ENCODE measurements at places on chromosomes 12 and 14.

- DNase-seq: no peak
These were observed 229.5 kb downstream of the NAV3 start for GRCh38 chr12:78060186-78060585.

GRCh38 chr12:32586390-32586789, 92.7 kb upstream of the DNM1L start:
- DNase-seq: peak; percentile 48

- DNase-seq: no peak
These were observed 33.6 kb downstream of the HCAR2 start for GRCh38 chr12:122669397-122670070.

- DNase-seq: no peak
These were observed at the start of gene PTPRR for GRCh38 chr12:70920251-70920851. Gene PTPRR, minus strand, starts transcription at chr12:70920738. Its CDS starts 348 bp downstream, at chr12:70920390.

DNA sequence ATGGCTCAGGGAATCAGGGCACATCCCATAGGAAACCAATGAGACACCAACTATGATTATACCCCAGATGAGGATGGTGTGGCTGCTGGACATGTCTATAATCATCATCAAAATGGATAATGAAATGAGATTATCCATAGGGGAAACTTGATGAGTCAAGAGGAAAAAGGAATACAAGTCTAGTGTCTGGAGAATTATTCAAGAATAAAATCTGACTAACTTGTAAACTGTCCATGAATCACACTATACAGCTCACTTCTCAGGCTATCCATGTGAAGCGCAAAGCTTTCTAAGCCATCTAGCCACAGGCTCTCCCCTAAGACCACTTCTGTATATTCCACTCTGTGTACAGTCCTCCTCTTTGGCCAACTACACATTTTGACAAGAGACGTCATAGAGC, 52.5 kb downstream of the DUSP16 start:
- DNase-seq: no peak

GRCh38 chr12:121562488-121562887, 18.3 kb downstream of the KDM2B start:
- no peak for DNase-seq

- no peak for DNase-seq
These were observed 771.2 kb downstream of the FSCB start for GRCh38 chr14:43735932-43736331.

- peak; percentile 33 for DNase-seq
These were observed 127.3 kb downstream of the EFCAB11 start for GRCh38 chr14:89827265-89827664.

GRCh38 chr12:28872654-28873268, 276.3 kb upstream of the FAR2 start:
- DNase-seq: peak; percentile 66

DNA sequence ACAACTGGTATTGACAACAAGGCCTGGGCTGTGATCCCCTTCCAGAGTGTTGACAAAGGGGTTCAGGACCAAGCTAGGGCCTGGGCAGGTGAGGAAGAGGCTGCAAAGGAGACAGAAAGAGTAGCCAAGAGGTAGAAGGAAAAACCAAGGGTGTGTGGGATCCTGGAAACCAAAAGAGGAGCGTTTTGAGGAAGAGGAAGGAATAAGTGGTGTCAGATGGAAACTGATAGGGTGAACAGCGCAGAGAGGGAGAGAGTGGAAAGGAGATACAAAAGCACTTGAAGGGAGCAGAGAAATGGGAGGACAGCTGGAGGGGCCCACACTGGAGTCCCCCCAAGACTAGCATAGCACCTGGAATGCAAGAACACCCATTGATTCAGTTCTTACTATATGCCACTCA, 8.3 kb upstream of the HVCN1 start:
- DNase-seq: no peak

DNA sequence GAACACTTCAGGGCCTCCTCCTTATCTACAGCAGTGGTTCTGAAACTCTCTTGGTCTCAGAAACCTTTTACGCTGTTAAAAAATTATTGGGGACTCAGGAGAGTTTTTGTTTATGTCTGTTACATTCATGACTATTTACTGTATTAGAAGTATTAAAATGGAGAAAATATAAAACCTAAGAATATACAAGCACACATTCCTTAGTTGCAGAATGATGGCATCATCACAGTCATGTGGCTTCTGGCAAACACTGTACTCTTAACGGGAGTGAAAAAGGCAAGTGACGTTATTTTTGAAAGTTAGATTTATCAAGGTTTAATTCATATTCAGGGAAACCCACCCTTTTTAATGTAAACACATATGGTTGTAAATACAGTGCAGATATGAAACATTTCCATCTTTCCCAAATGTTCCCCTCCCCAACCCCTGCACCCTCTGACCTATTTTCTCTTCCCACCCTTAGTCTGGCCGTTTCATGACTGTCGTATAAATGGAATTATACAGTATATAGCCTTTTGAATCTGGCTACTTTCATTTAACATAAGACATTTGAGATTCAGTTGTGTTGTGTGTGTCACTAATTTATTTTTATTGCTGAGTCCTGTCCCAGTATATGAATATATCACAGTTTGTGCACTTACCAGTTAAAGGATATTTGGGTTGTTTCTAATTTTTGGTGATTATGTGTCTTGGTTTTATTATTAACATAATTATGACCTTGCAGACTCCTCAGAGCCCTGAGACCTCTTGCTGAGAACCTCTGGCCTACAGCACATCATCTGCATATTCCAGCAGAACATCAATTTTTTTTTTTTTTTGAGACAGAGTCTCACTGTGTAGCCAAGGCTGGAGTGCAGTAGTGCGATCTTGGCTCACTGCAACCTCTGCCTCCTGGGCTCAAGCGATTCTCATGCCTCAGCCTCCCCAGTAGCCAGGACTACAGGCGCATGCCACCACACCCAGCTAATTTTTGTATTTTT, 457.0 kb downstream of the PCNX1 start:
- no peak for DNase-seq

DNA sequence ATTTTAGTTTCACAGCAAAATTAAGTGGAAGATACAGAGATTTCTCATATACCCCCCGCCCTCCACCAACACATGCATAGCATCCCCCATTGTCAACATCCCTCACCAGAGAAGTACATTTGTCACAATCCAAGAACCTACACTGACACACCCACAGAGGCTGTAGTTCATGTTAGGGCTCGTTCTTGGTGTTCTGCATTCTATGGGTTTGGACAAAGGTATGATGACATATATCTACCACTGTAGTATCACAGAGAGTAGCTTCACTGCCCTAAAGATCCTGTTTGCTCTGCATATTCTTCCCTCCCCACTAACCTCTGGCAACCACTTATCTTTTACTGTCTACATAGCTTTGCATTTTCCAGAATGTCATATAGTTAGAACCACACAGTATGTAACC, 444.6 kb upstream of the DCN start:
- no peak for DNase-seq

DNA sequence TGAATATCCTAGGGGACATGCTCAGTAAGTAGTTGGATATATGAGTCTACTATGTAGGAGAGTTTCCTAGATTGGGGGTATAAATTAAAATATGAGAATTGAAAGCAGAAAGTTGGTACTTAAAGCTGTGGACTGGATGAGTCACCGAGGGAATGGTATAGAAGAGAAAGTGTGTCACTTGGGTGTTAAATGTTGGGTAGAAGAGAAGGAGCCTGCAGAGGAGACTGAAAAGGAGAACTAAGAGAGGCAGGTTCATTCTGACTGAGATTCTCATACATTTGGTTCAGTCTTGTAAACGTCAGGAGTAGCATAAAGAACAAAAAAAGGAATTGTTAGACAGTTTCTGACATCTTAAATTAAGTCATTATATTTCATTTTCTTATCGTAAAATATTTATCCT, 19.9 kb downstream of the LRRC9 start:
- DNase-seq: no peak

DNA sequence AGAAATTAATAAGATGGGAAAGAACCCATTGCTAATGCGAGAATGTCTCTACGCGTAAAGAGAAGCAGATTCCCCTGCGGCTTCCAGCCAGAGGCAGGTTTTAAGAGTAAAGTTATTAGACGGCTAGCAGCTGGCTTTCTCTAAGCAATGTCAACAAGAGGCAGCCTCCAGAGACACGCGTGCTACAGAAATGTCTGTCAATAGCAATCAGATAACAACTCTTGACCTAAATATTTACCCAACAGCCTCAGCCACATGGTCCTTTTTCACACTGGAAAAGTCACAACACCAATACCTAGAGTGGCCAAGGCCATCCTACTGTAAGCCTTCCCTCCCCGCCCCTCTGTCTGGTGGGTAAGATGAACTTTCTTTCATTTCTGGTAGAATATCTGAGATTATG, 146.0 kb upstream of the SFSWAP start:
- no peak for DNase-seq

DNA sequence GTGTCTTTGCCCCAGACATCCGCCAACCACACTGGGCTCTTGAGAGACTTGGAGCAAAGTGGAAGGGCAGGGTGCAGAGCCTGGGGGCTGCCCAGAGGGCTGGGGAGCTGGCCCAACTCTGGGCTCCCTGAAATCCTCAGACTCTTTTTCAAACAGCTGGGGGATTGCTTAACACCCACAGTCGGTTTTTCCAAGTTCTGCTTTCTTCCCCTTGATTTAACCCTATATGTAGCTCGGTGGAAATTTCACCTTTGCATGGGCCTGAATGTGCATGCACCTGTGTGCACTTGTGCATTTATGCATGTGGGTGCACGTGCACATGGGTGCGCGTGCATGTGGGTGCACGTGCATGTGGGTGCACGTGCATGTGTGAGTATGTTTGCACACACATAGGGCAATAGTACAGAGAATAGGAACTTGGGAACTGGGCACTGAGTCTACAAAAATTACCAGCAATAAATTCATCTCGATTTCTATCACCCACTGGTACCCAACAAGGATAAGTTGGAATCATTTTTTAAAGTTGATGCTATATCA, 52.3 kb upstream of the RFLNA start:
- DNase-seq: peak; percentile 51

DNA sequence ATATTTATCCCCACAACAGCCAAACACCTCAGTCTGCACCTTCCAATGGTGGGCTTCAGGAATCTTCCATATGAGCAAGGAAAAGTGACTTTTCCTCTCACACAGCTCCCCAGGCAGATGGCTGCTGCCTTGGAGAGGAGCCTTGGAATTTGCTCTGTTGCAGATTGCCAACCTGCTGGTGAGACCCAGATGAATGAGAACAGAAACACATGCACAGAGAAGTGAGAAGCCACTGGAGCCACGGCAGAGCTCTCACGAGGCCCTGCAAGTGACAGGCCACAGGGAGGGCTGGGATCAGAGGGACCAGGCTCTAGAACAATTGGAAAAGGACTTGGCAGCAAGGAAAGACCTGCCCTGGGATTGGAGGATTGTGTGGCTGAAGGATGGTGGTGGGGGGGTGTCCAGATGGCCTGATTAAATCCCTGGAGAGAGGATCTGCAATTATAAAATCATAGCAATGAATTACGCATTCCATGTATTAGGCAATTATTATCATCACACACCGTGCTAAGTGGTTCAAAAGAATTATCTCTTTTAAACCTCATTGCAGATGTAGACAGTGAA, 84.9 kb upstream of the PWP1 start:
- DNase-seq: no peak

- DNase-seq: no peak
These were observed 2.4 kb upstream of the CALCOCO1 start for GRCh38 chr12:53729644-53730043.

- DNase-seq: no peak
These were observed 153.7 kb downstream of the CEP128 start for GRCh38 chr14:80787876-80788275.

DNA sequence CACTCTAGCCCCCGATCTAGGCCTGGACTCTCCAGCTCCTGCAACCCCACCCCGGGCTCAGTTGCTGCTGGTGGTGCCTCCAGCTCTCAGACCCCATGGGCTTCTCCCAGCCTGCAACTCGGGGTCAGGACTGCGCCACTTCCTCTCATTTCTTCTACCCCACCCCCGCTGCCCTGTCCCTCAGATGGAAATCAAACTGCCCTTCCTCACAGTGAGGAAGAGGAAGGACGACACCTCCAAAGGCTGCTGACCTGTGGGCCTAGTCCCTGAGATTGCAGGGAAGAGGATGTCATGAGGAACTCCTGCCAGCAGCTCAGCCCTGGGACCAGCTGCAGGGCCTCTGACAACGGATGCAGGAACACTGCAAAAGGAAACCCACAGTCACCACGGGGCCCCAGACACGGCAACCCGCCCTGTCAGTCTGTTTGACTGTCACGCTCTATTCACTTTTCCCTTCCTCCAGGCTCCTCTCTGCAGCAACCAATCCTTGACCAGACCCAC, 29.3 kb upstream of the PNMA1 start:
- DNase-seq: peak; percentile 98

DNA sequence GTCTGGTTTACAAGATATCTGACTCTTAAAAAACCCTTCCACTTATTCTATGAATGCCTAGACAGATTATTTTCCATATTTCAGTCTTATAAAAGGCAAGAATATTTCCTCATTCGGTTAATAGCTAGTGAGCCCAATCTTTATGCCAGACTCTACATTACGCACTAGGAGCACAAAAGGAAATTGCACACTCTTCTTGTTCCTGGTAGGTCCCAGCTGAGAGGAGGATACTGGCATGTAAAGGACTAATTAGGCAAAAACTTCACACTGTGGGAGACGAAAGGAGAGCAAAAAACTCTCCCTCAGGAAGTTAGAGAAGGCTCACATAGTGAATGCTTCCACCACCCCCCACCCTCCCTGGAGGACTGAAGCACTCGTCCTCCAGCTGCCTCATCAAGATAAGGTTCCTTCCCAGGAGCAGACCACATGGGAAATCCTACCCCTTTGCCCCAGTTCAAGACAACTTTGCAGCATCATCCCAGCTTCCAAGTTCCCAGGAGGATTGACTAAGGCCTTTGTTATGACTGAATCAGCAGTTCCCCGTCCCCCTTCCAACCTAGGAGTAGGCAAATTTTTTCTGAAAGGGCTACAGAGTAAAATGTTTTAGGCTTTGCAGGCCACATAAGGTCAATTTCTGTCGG, 14.5 kb downstream of the CAPZA3 start:
- DNase-seq: no peak

- DNase-seq: peak; percentile 56
These were observed 101.4 kb upstream of the FKBP4 start for GRCh38 chr12:2693244-2693860.

GRCh38 chr14:67977434-67978034, 158.0 kb downstream of the RAD51B start:
- no peak for DNase-seq

- no peak for DNase-seq
These were observed 29.0 kb downstream of the NUBPL start for GRCh38 chr14:31590206-31590605.

DNA sequence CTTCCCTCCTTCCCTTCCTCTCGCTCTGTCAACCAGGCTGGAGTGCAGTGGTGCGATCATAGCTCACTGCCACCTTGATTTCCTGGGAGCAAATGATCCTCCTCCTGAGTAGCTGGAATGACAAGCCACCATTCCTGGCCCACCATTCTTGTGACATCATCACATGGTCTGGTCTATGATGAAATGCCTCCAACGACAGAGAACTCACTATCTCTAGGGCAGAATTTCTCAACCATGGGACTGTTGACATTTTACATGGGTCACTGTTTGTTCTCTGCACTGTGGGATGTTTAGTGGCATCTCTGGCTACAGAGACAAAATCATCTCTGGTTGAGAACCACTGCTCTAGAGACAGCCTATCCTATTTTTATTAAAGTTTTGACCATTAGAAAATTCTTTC, 9.7 kb downstream of the VRK1 start:
- DNase-seq: no peak
